ENCODE measurements at places on chromosomes 1 and 21.

DNA sequence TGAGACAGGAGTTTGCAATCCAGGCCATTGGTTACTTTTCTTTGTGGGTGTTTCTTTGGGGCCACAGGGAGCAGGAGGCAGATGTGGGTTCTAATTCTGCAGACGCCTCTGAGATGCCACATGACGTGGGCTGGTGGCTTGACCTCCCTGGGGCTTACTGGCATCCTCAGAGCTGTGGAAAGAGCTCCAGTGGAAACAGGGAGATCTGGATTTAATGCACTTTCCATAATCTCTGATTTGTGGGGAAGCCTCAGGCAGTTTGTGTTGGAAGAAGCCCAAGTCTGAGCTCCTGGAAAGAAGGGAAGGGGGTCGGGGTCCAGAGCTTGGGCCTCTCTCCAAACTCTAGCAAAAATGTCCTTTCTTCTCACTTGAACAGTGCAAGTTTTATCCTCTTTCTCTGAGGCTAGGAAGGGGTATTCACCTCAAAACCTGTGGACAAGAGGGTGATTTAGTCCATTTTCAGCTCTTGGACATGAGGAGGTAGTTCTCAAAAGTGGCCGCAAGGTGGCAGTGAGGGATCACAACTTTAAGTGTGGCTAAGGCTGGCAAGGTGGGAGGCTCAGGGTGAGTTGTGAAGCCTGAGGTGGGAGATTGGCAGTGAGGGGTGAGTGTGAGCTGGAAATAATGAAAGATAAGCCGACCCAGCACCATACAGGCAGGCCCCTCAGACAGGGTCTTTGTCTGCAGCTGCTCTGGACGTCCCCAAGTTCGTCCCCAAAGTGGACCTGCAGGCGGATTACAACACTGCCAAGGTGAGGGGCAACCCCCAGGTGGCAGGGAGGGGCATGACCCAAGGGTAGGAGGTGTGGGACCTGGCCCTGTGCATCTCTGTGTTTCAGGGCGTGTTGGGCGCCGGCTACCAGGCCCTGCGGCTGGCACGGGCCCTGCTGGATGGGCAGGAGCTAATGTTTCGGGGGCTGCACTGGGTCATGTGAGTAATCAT, 9.2 kb downstream of the IKBKE start:
- DNase-seq: no peak

GRCh38 chr1:234980645-234981396, 147.8 kb downstream of the TOMM20 start:
- DNase-seq: no peak

- DNase-seq: no peak
Observed at GRCh38 chr1:10031461-10031860, 1.3 kb upstream of the UBE4B start.

- no peak for DNase-seq
Observed at GRCh38 chr1:64043288-64043687, 160.1 kb upstream of the UBE2U start.

- DNase-seq: no peak
Observed at GRCh38 chr1:221363039-221363438, 378.9 kb downstream of the DUSP10 start.

- no peak for DNase-seq
Observed at GRCh38 chr1:33257772-33258712, 1.8 kb downstream of the ZNF362 start.

DNA sequence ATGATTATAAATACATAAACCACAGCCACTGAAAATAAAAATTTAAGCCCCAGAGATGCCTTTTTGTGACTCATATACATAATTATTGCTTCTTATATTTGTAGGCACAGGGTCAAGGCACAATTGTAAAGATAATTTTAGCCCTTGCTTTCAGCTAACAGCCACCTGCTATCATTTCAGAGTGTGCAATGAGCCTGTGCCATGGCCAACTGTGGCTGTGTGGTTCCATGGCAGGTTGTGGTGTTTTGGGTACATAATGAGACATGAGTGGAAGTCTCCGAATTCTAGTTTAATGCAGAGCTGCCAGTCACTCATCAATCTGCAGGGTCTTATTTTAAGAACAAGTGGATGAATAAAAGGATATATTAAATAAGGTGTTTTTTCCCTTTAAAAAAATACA, 346.9 kb upstream of the SNX7 start:
- no peak for DNase-seq

GRCh38 chr1:20883766-20884165, 96.7 kb upstream of the HP1BP3 start:
- DNase-seq: no peak
